Endodermal cell (in vitro differentiated cells): ENCODE measurements at places on chromosomes 2 and 18.
A peak's percentile ranks its signal among the peaks of the same experiment; 100 is the strongest.

GRCh38 chr2:9212661-9213411, 6.2 kb downstream of the ASAP2 start:
- no peak for DNase-seq

DNA sequence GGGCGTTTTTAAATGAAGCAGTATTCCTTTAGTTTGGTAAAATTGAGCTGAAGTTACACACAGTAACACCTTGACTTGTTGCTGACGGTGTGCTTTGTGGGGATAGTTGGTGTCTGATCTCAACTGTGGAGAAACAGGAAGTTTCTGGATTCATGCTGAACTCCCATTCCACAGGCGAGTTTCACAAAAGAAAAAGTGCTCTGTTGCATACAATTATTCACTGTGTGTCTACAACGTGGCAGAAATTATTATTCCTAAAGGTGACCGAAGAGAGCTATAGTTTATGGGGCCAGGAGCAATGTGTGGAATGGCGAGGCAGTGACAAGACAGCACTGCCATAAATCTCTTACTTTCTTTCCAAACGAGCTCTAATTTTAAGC, 463 bp upstream of the CABYR start:
- DNase-seq: no peak

- no peak for DNase-seq
Measured at GRCh38 chr2:226308986-226309385, 490.6 kb downstream of the IRS1 start.

DNA sequence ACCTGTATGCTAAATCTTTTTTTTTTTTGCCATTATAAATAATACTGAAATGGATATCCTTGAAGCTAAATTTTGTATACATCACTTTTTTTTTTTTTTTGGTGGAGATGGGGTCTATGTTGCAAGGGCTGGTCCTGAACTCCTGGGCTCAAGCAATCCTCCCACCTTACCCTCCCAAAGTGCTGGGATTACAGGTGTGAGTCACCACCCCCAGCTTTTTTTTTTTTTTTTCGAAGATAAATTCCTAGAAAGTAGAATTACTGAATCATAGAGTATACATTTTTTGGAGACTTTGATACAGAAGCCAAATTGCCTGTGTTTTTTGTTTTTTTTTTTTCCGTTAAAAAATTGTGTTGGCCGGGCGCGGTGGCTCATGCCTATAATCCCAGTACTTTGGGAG, 51.0 kb upstream of the MCFD2 start:
- no peak for DNase-seq

- DNase-seq: no peak
Measured at GRCh38 chr2:112572005-112572404, 12.4 kb upstream of the CHCHD5 start.

GRCh38 chr2:214960677-214961076, 151.2 kb upstream of the BARD1 start:
- no peak for DNase-seq

- DNase-seq: no peak
Measured at GRCh38 chr2:144358374-144358964, 161.4 kb downstream of the ZEB2 start.

DNA sequence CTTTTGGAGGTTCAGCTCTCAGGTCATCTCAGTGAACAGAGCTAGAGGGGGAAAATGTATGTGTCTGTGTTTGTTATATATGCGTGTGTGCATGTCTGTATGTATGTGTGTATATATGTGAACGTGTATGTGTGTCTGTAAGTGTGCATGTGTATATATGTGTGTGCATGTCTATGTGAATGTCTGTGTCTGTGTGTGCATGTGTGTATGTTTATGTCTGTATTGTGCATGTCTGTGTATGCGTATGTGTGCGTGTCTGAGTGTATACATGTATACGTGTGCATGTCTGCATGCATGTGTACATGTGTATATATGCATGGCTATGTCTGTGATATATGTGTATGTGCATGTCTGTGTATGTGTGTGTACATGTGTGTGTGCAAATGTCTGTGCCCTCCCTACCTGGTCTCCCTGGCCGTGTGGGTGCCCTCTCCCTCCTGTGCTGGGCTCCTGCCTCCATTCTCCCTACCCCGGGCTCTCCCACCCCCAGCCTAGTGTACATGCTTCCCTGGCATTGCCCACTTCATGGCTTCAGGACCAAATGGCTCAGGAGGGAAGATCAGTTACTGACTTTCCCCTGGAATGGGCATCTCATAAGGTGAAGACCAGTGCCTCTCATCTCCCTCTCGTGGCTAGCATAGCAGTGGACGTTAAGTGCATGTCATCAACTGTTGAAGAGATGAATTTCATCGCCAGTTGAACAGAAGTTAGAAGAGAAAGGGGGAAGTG, 49.9 kb downstream of the TRAF3IP1 start:
- DNase-seq: no peak

DNA sequence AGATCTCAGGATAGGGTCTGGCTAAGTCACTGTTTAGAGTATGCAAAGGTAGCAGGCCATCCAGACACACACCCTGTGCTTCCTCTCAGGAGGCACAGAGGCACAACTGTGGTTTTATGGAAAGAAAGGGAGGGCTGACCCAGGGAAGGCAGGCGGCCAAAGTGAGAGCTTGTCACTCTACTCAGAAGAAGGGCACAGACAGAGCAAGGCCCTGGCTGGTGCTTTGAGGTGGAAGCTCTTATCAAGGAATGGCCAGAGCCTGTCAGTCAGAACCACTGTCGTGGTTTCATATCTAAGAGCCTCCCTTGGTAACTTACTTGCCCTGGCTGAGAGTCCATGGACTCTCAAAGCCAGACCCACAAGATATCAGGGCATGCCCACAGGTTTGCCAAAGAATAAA, 40.7 kb downstream of the SLC9A2 start:
- no peak for DNase-seq

DNA sequence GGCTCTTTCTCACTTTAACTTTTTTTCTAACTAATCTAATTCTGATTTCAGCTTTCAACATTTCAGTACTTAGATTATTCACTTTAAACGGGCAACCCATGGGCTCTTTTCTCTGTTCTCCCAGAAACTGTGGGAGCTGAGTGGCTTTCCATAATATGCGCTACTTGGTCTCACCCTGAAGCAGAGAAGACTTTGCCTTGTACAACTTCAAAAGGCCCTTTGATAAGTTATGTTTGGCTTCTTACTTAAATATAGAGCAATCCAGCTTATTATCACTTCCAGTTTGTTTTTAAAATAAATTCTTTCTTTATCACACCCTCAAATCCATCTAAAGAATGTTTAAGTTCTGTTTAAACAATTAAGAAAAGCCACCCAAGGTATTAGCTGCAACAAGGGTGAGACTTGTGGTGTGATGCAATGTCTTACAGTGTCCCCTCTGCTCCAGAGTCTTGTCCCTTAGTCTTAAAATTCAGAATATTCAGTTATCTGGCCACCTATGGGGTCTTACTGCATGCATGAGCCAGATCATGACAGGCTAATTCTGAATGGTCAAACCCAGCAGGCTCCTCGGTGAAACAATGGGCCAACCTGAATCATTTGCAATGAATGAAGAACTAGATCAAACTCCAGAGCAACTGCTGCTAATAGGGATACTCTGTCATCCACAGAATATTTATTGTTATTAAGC, 38.8 kb downstream of the GCG start:
- DNase-seq: peak; percentile 67

DNA sequence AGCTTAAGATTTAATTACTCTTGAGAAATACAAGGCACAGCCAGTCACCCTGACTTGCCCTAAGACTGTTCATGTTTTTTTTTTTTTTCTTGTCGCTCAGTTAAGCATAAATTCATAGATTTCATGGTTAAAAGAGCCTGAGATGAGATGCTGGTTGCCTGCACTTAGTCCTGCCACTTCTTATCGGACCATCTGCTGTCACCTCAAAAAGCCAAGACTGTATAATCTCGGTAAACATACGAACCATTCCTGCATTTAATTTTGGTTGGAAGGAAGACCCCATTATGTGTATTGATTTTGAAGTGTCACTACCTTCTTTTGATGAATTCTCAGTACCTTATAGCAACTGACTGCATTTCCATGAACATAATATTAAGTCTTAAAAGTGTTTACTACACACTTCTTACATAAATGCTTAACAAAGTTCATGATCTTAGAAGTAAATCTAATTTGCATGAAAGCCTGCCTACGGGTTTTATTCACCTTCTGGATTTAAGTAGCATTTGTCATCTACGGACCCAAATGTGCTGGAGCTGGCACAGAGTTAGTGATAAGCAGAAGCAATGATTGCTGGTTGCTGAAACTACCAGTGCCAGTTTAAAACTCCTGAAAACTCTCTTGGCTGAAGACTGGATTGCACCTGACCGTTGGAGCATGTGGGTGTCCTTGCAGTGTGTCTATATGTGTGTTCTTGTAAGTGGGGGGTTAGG, 843.4 kb downstream of the TMEM182 start:
- no peak for DNase-seq

DNA sequence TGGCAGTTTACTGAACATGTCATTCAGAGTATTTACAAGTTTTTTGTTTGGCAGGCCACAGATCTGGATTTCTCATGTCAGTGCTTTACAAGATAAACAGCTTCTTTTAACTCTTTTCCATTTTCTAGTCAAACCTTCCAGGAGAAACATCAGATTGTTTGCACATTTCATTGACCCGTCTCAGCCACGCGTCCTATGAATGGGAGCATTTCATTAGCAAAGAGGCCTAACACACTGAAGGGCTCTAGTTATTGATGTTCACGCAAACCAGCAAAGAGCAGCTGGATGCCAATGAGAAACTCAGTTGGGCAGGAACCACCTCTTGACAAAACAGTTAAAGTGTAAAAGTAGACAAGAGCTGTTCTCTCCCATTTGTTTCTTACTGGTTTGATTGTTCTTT, 29.2 kb upstream of the MFF start:
- DNase-seq: no peak

DNA sequence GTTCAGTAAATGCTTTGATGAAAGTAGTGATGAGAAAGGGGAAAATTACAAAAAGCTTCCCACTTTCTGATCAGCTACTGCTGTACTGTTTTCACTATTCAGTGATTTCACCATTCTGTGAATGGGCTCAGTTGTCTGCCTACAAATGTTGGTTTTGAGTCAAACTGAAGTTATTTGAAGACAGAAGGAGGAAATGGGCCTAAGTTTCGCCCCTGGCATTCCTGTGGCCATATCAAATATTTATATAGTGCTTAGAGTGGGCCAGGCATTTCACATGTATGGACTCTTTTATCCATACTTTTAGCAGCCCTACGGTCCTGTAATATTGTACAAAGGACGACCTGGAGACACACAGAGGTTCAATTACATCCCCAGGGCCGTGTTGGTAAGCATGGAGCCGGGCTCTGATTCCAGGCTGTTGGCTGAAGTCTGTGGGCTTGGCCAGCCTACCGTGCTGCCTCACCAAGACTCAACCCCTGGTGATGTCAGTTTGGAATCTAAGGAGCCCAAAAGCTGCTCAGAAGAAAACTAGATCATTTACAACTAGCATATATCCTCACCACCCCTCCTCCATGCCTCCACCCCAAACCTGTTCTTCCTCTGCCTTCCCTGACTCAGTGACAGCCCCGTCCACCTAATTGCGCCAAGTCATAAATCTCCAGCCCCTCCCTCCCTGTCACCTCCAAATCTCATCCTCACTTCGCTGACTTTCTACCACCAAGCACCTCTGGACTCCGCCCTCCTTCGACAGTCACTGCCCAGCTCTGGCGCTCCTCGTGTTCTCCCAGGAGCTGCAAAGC, 10.1 kb upstream of the GRHL1 start:
- peak; percentile 62 for DNase-seq

DNA sequence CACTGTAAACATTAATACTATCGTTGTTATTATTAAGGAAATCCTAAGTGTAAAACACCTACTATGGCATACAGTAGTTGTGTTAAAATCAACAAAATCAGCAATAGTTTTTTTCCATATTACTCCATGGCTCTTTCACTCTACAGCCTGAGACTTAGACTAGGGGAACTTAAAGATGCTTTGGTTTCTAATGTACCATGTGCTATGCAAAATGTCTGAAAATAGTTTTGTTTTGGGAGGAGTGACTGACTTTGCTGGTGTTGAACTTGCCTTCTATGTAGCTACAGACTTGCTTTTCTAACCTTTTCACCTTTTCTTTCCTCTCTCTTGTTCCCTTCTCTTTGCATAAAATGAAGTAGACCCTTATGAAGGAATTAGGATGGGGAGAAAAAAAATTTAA, 159.0 kb upstream of the CCDC195 start:
- no peak for DNase-seq

GRCh38 chr2:238461916-238462315, 35.2 kb downstream of the ASB1 start:
- DNase-seq: no peak

DNA sequence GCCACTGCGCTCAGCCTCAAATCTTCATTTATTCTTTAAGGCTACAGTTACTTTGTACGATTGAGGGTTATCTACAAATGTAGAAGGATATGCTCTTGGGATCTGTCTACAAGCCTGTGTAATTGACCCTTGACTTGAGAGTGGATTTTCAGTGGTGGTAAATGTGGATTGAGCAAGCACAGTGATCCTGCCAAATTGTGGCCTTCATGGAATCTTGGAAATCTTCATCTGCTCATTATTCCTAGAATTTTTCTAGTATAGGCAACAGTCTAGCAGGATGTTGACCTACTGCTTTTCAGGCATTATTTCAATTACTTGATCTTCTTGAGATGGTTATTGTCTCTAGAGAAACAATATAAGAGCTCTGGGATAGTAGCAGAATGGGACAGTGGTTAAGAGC, 226.1 kb upstream of the REV1 start:
- DNase-seq: no peak

DNA sequence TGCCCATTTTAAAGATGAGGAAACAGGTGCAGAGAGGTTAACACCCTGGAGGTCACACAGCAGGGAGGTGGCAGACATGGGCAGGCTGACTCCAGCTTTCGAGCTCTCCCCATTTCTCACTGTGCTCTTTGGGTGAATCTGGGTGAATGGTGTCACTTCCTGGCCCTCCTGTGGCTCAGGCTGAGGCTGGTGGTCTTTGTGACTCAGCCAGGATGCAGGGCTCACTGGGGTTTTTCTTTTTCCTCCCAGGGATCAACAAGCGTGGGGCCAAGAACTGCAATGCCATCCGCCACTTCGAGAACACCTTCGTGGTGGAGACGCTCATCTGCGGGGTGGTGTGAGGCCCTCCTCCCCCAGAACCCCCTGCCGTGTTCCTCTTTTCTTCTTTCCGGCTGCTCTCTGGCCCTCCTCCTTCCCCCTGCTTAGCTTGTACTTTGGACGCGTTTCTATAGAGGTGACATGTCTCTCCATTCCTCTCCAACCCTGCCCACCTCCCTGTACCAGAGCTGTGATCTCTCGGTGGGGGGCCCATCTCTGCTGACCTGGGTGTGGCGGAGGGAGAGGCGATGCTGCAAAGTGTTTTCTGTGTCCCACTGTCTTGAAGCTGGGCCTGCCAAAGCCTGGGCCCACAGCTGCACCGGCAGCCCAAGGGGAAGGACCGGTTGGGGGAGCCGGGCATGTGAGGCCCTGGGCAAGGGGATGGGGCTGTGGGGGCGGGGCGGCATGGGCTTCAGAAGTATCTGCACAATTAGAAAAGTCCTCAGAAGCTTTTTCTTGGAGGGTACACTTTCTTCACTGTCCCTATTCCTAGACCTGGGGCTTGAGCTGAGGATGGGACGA, 13.2 kb downstream of the ITM2C start:
- peak; percentile 37 for DNase-seq

- no peak for DNase-seq
Measured at GRCh38 chr2:235812185-235812665, 318.4 kb downstream of the AGAP1 start.

GRCh38 chr18:63545000-63545399, 2.8 kb downstream of the SERPINB12 start:
- DNase-seq: no peak

- DNase-seq: peak; percentile 75
Measured at GRCh38 chr2:23533338-23533695, 148.3 kb downstream of the KLHL29 start.

- no peak for DNase-seq
Measured at GRCh38 chr2:226052772-226053416, 653.4 kb downstream of the NYAP2 start.
